ENCODE measurements at places on chromosomes 13 and 19.

GRCh38 chr13:41652735-41653361 is 195.5 kb downstream of the RGCC start:
- DNase-seq, result no peak

DNA sequence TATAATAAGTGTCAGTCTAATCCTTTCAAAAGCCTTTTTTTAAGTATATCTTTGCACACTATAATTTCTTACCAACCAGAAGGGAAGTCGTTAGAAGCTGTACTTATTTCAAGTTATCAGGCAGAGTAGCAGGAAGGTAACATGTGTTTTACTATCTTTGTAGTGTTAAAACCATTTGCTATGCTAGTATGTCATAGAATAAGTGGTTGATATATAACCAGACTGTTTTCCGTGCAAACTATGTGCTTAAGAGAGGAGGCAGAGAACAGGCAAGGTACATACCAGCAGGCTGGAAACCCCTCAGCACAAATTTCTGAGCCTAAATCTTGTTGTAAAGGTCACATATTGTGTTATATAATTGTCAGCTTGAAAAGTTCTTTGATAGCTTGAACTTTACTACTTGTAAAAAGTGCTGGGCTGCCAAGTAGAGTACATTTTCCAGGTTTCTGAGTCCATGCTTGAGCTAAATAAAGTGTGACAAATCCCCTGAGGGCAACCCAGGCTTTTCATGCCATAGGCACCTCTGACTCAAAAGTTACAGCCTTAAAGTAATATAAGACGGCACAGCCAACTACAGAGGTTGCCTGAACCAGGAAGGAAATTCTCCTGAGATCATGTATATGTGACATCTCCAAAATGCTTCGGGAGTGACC is 1297.4 kb downstream of the PCDH9 start:
- DNase-seq, result no peak

GRCh38 chr13:36973621-36974295 is 25.4 kb downstream of the ALG5 start:
- no peak for DNase-seq

DNA sequence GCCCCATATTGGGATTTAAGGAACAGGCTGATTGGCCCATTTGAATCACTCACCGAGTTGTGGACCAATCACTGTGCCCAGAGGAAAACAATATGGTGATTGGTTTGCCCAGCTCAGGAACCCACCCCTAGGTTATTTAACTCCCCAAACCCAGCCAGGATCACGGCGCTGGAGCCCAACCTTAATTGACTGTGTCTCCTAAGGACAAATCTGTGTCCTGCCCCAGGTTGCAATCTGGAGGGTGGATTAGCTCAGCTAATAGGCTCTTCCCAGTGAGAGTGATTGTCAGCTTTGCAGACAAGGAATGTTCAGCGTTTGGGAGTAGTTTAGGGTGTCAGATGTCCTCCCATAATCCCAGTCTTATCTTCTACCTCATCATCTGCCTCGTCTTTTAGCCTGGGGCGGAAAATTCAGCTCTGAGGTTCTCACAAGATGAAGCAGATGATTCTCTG is 3.5 kb upstream of the ZNF358 start:
- no peak for DNase-seq

GRCh38 chr13:53873558-53873957 is 844.9 kb downstream of the OLFM4 start:
- no peak for DNase-seq

GRCh38 chr13:77831866-77832265 is 86.8 kb downstream of the EDNRB start:
- no peak for DNase-seq

- no peak for DNase-seq
Observed at GRCh38 chr13:29875646-29876045, 25.2 kb upstream of the UBL3 start.

GRCh38 chr13:75530549-75530961 is 7.1 kb downstream of the COMMD6 start:
- no peak for DNase-seq

Data from DMS79 (cell line).